Osteoblast (primary cell): ENCODE measurements at places on chromosomes 12 and 14. TPM values are rescaled to one million over a fixed set of nuclear protein-coding genes. Genes with fewer than 3 reads are reported as not detected.

The ERP27 gene
- total RNA-seq = not detected in 2 replicates

GRCh38 chr12:42589465-42590329, at the start of gene PRICKLE1:
TSS of gene PRICKLE1 (minus strand) at chr12:42589746. CDS start at chr12:42472516, 117,230 bp downstream.
- peak; percentile 95 for DNase-seq

DNA sequence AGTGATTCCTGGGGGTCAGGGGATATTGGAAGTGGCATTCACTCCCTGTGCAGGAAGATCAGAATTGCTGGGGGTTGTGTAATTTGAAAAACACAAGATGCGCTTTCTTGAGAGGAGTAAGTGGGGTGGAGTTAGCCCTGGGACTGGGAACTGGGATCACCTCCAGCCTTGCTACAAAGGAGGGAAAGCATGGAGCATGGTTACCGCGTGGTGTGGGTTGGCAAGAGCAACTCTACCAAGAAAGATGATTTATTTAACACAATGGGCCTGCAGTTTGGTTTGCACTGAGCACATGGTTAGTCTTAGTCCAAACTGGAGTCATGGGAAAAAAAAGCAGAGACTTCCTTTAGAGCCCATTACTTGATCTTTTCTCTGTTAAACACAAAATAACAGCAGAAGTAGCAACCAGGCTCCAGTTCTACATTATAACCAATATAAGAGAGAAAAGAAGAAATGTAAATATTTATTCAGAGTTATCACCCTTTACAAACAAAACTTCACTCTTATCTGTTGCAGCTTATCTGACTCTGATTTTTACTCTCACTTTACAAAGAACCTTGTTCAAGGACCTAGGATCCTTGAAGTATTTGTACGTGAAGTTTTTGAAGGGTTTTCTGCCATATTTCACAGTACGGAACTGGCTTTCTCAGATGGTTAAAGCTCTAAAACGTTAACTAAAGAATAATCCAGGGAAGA, 2.1 kb upstream of the NIN start:
- no peak for DNase-seq

The SMOC1 gene
- 25.7 and 34.8 TPM in 2 replicates for total RNA-seq

DNA sequence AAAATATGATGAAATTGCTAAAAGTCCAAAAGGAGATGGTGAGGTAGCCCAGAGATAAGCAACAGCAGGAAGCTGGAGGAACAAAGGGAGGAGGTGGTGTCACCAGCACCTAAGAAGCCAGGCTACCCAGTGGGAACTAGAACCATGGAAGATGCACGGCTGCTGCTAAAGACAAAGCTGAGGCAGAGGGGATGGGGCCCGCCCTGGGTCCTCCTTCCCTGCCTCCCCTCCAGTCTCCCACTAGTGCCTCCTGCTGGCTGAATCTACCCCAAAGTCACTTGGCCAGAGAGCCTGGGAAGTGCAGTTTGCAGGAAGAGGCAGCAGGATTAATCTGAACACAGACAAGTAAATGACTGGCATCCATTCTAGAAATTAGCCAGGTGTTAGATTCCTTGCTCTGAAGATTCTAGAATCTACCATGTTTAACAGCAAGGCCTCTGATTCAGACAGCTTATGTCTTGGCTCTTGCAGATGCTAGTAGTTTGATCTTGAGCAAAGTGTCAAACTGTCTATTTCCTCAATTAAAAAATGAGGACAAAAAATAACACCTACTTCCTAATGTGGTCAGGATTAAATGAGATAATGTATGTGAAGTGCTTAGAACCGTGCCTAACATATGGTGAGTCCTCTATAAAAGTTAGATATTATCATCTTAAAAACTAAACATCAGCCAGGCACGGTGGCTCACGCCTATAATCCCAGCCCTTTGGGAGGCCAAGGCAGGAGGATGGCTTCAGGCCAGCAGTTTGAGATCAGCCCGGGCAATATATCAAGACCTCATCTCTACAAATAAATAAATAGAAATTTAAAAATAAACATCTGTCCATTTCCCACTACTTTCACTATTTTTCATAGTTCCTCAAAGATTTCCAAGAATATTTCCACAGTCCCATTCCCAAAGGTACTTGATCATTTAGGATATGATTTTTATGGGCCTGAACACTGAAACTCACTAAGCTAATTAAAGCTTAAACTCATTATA, 5.8 kb upstream of the LRP10 start:
- peak; percentile 47 for DNase-seq

- DNase-seq = no peak
Measured at GRCh38 chr14:95151561-95151960, 5.8 kb downstream of the DICER1 start.

The BMP4 gene
- total RNA-seq = 6.8 and 7.6 TPM in 2 replicates

DNA sequence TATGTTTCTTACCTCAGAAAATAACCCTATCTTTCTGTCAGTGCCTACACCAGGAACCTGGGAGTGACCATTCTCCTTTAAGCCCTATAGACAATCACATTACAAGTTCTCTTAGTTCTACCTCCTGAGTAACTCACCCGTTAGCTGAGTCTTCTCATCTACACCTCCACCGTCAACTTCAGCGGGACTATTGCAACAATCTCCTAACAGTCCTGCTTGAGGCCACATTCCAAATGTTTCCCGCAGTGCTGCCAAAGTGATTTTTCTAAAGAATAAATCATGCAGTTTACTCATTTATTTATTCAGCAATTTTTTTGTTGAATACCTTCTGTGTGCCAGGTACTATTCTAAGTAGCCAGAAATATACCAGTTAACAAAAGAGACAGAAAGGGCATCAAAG, 285.0 kb upstream of the GRIP1 start:
- DNase-seq = no peak

DNA sequence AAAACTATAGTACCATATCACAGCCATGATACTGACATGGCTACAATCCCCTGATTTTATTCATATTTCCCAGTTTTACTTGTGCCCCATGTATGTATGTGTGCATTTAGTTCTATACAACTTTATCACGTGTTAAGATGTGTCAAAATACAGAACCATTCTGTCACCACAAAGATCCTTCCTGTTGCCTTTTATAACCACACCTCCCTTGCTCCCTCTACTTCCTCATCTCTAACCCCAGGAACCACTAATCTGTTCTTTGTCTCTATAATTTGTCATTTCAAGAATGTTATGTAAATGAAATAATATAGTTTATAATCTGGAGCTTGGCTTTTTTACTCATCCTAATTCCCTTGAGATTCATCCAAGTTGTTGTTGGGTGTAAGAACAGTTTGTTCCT, 358.4 kb downstream of the DPF3 start:
- no peak for DNase-seq

DNA sequence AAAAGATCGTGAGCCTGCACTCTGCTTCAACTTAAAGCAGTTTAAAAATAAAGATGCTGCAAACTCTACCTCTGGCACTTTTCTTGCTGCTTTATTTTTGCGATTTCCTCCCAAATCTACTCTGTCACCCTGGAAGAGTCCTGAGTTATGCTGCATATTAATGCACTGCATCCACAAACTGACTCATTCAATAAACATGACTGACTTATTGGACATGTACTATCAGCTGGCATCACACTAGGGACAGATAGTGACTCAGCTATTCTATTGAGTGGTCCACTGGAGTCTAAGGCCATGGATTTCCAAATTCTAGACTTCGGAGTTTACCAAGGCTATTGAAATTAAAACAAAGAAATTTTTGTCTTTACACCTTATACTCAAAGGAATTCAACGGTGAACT, 90.7 kb upstream of the PTPRR start:
- peak; percentile 22 for DNase-seq

GRCh38 chr12:103705098-103705497, 118.0 kb downstream of the STAB2 start:
- no peak for DNase-seq

DNA sequence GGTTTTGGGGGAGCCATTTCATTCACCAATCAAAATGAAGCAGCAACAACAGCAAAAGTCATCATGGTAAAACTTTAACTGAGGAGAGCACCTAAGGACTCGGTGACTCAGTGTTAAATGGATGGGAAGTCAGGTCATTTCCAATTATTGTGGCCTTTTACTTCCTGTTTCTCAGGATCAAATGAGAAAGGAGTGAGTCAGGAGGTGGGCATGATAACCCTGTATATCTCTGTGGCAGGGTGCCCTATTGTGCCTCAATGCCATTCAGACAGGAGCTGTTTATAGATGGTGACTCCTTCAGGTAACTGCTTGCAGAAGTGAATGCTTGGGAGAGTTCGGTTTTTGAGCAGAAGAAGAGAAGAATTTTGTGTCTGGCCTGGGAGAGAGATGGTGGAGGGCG, 135.5 kb upstream of the CPM start:
- no peak for DNase-seq

DNA sequence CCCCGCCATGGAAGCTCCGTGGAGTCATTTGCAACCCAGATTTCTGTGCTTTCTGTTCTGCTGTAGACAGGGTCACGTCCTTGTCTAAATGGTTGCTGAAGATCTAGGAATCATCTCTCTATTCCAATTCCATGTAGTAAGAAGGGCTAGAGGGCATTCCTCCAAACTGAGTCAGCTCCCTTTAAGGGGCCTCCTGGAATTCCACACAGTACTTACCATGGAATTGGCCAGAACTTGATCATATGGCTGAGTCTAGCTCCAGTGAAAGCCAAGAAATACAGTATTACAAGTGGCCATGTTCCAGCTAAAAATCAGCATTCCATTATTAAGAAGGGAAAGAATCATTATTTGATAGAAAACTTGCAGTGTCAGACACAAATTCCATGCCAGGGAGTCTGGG, 171.9 kb downstream of the PRKCH start:
- peak; percentile 58 for DNase-seq

- no peak for DNase-seq
Measured at GRCh38 chr12:101747697-101748096, 8.4 kb upstream of the SYCP3 start.

DNA sequence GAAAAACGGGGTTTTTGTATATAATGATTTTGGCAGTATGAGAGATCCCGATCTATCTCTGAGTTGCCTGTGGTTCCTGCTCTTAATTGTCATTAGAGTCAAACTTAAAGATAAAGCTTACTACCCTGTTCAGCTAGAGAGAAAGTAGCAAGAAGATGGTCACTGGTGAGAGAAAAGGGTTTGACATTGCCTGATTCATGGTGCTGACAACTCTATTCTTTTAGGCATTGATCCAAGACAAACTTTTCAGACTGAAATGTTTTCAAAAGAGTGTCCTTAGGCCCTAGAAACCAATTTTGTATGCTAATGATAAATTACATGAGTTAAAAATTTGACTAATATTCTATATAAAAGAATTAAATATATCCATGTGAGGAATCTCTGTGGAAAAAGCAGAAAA, 35.1 kb downstream of the PELI2 start:
- DNase-seq = no peak

The NEDD1 gene
- 28.3 and 33.3 TPM in 2 replicates for total RNA-seq
